ENCODE measurements at places on chromosomes 12 and 14.

GRCh38 chr12:80892597-80893445, 44.9 kb downstream of the LIN7A start:
- DNase-seq: no peak

DNA sequence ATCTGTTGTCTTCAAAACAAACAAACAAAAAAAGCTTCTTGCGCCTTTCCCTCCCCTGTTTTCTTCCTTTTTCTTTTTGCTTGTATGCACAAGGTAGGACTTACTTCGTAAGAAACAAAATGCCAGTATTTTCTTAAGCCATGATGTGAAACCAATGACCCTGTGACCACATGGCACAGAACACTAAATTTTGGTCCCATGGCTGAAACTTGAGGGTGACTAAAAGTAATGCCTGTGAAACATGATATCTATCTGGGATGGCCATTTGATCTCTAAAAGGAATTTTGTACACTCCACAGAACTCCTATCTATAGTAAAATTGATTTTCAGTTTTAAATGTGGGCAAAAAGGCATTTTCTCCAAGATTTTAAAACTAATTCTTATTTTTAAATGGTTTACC, 63.6 kb downstream of the PAPOLA start:
- DNase-seq: no peak

GRCh38 chr14:73637830-73638229, 7.0 kb upstream of the DNAL1 start:
- DNase-seq: no peak

DNA sequence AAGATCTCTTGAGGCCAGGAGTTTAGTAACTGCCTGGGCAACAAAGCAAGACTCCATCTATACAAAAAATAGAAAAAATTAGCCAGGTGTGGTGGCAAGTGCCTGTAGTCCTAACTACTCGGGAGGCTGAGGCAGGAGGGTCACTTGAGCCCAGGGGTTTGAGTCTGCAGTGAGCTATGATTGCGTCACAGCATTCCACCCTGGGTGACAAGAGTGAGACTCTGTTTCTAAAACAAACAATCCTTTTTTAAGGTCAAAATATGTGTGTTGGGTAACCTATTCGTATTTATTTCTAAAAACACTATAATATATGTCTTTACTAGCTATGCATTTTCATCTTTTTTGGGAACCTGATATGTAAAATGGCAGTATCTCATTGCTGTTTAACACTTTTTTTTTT, 7.4 kb downstream of the FBXO21 start:
- DNase-seq: no peak

Data from PC-3 (cell line).